ENCODE measurements at places on chromosomes 11 and 22. TPM values are rescaled to one million over a fixed set of nuclear protein-coding genes. Genes with fewer than 3 reads are reported as not detected.

APOL2 gene
- total RNA-seq: 21.4 TPM

MIAT gene
- 0.52 TPM for total RNA-seq

ARHGAP8 gene
- 0.52 TPM for total RNA-seq

MUC5AC gene
- under 0.01 TPM for total RNA-seq

LRRN4CL gene
- 9.9 TPM for total RNA-seq

SNX32 gene
- total RNA-seq: under 0.01 TPM

OAF gene
- total RNA-seq: 13.6 TPM

TRIM49 gene
- not detected for total RNA-seq

OR4B1 gene
- total RNA-seq: not detected

ZNF214 gene
- 2.6 TPM for total RNA-seq

FBLN1 gene
- 105 TPM for total RNA-seq

RFPL2 gene
- total RNA-seq: not detected

TTC36 gene
- total RNA-seq: 1.0 TPM

MRGPRE gene
- not detected for total RNA-seq

SLC22A6 gene
- total RNA-seq: not detected

OR8A1 gene
- total RNA-seq: not detected

MCHR1 gene
- total RNA-seq: 1.6 TPM

CALCA gene
- total RNA-seq: not detected

APOL4 gene
- 21.4 TPM for total RNA-seq

DEUP1 gene
- not detected for total RNA-seq

OR4A16 gene
- not detected for total RNA-seq

GPHA2 gene
- total RNA-seq: not detected

KDM4E gene
- total RNA-seq: not detected

ISX gene
- total RNA-seq: not detected

CCDC87 gene
- total RNA-seq: not detected

TRPC6 gene
- 25.6 TPM for total RNA-seq

TEX54 gene
- not detected for total RNA-seq

RFPL1 gene
- total RNA-seq: not detected

KCNC1 gene
- under 0.01 TPM for total RNA-seq

IFITM10 gene
- not detected for total RNA-seq

RBMXL2 gene
- total RNA-seq: not detected

ZNF215 gene
- 1.6 TPM for total RNA-seq

SHANK2 gene
- total RNA-seq: 2.6 TPM

VWA5A gene
- 89.8 TPM for total RNA-seq

PAX6 gene
- total RNA-seq: not detected

TSSK2 gene
- not detected for total RNA-seq

MTMR3 gene
- 38.6 TPM for total RNA-seq

PIK3IP1 gene
- 6.3 TPM for total RNA-seq

SMIM38 gene
- under 0.01 TPM for total RNA-seq

MUC2 gene
- not detected for total RNA-seq

SCUBE1 gene
- total RNA-seq: under 0.01 TPM

CNTF gene
- total RNA-seq: 1.6 TPM

HMBS gene
- total RNA-seq: 6.8 TPM

LRRC75B gene
- total RNA-seq: 1.6 TPM

SLC25A22 gene
- 2.6 TPM for total RNA-seq

ARHGAP42 gene
- total RNA-seq: 23.5 TPM

Data from skeletal muscle tissue (tissue), 5 donors.